ENCODE measurements at places on chromosomes 2 and 18.

DNA sequence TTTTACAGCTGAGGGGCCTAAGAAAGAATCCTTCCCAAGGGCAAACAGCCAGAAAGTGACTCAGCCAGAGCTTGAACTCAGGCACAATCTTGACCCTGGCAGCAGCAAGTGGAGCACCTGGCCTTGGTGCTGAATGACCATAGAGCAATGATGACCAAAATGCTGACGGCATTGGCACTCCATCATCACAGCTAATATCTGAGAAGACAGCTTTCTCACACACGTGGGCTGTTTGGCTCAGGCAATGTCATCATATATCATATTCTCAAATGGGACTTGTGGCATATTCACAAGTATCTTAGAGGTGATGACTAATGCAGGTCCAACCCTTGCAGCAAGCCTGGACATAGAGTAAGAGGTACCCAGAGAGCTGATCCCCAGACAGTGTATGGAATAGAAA, 443.9 kb upstream of the MYT1L start:
- DNase-seq, result no peak

- DNase-seq, result peak; percentile 95
Measured at GRCh38 chr18:76351961-76352581, 143.0 kb downstream of the ZNF516 start.

- DNase-seq, result no peak
Measured at GRCh38 chr2:196535742-196536141, 103.8 kb upstream of the CCDC150 start.

- DNase-seq, result no peak
Measured at GRCh38 chr18:58784601-58785137, 80.0 kb upstream of the ZNF532 start.

DNA sequence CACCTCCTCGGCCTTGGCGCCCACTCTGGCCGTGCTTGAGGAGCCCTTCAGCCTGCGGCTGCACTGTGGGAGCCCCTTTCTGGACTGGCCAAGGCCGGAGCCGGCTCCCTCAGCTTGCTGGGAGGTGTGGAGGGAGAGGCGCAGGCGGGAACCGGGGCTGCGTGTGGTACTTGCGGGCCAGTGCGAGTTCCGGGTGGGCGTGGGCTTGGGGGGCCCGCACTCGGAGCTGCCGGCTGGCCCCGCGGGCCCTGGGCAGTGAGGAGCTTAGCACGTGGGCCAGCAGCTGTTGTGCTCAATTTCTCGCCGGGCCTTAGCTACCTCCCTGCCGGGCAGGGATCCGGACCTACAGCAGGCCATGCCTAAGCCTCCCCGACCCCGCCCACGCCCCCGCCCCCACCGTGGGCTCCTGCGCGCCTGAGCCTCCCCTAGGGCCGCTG, 25.3 kb upstream of the TNP1 start:
- DNase-seq, result no peak

GRCh38 chr2:74036450-74037195, 51.9 kb downstream of the TET3 start:
- DNase-seq, result no peak

GRCh38 chr2:215711471-215712034, 275.7 kb upstream of the FN1 start:
- DNase-seq, result no peak

DNA sequence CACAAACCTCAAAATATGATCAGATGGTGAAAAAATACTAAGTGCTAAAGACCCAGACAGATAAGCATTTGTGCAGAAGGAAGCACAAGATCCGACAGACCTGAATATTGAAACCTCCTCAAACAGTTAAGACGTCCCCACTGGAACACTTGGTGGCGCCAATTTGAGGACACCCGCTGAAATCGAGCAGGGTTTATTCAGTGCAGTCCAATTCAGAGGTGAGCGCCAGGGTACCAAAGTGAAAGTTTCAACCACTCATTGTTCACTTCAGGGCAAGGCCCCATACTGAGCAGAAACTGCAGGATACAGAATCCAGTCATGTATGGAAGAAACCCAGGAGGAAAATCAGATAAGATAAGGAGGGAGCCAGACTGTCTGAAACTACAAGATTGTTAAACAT, 417.6 kb downstream of the LRRTM4 start:
- no peak for DNase-seq

DNA sequence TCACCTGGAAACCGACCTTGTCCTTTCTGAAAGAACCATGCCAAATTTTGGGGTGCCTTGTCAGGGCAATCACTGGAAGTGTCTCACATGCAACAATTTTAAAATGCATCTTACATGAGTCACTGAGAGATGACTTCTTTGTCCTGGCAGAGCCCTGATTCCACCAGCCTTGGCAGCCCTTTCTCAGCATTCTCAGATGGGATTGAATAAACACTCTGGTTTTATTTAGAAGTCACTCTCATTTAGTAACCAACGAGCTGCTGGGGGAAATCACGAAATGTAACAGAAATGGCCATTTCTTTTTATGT, 3.8 kb upstream of the ATP8B1 start:
- DNase-seq, result peak; percentile 72

- no peak for DNase-seq
Measured at GRCh38 chr2:35504419-35504818, 851.2 kb upstream of the CRIM1 start.

DNA sequence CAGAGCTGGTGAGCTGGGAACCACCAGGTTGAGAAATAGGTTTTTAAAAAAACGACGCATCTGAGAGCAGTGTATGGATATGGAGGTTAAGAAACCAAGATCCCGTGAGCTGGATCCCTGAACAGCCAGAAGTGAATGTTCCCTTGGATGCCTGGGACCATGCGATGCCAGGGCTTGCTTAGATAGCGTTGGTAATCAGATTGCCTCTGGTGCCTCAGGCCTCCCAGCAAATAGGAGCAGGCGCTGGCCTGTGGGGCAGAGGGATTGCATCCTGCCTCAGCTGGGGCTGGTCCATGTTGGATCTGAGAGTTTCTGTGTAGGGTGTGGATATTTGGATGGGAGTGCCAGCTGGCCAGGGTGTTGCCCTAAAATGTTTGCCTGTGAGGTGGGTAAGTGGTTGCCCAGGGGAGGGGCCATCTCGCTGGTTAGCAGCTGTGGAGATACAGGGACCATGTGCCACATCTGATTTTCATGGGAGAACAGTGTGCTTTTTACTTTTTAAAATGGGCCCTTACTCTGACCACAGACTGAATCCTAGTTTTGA, 80.8 kb upstream of the MCFD2 start:
- no peak for DNase-seq

DNA sequence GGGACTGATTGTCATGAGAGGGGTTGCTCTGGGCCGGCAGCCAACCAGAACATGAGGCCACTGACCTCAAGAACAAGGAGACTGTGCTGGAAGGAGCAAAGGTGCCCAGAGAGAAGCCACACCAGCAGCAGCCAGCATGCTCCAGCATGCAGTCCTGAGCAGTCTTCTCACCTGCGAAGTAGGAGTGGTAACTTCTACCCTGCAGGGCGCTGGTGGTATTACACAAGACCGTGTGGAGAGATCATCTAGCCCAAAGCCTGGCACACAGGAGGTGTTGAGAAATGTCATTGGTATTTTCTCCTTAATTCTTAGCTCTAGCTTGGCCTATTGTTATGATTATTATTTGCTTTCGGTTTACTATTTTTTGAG, 132.7 kb downstream of the TSN start:
- DNase-seq, result no peak

DNA sequence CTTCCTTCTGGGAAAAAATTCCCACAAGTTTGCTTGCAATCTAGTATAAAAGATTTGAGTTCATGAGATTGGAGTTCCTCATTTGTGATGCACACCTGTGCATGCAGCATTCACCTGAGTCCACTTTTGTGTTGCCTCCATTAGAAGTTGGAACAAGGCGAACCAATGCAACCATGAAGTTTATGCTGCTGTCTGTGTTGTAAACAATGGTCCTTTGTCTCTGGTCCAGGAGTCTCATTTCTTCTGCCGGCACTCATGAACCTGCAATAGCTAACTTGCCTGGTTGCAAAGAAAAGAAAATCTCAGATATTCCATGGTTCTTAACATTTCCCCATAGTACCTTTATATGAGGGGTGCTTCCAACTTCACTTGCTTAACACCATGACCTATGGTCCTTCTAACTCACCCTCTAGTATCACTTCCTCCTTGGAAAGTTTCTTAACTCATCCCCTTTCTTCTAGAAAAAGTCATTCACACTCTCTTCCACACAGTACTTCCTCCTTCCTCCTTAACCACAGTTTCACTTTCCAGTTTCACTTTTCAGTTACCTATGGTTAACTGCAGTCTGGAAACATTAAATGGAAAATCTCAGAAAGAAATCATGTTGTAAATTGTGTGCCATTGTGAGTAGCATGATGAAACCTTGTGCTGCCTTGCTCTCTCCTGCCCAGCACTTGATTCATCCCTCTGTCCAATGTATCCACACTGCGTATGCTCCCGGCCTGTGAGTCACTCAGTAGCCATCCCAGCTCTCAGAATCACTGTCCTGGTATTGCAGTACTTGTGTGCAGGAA, 128.8 kb upstream of the TRIB2 start:
- DNase-seq, result peak; percentile 65

DNA sequence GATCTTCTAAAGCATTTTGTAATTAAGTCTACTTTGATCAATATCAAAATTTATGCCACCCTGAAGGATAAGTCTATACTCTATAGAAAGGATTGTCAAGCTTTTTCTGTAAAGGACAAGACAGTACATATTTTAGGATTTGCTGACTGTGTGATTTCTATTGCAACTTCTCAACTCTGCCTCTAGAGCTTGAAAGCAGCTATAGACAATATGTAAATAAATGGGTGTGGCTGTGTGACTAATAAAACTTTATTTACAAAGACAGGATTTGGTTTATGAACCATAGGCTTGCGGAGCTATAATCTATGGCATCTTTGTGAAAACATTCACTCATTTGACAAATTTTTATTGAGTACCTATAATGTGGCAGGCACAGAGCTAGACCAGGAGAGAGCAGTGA, 18.4 kb downstream of the UPP2 start:
- DNase-seq, result no peak

- DNase-seq, result peak; percentile 53
Measured at GRCh38 chr2:156400706-156401678, 35.2 kb upstream of the GPD2 start.

DNA sequence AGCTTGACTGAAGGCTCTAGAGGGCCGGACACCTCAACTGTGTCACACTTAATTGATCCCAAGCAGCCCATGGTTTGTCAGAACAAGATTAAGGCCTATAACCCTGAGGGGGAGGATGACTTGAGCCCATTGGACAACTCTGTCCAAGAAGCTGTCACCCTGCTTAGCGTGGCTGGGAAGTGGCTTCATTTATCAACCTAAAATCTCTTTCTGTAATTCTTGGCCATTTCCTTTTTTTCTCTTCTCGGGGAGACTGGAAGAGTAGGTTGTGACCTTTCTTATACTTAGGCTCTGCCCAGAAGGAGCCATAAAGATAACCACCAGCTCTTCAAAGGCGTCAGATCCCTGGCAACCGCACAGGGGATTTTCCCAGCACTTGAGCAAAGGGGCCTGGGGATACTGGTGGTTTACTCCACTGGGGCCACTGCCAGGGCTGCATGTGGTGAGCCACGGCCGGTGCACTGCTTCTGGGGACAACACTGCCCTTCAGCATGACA, 265.5 kb downstream of the CYRIA start:
- no peak for DNase-seq

DNA sequence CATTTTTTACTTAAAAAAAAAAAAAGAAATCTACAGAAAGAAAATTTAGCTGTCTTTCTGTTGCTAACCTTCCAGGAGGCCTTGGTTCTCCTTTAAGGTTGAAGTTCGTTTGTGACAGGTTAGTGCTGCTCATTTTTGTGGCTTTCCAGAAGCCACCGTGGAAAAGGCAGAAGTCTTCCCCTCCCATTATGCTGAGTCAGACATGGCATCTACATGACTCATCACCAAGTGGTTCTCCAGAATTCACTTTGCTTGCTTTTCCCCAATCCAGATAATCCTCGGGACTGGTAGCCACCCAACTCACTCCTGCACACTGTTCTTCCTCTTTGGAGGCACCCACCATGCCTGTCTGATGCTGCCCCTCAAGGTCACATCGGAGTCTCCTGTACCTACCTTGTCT, 228.7 kb downstream of the PIK3C3 start:
- peak; percentile 32 for DNase-seq

DNA sequence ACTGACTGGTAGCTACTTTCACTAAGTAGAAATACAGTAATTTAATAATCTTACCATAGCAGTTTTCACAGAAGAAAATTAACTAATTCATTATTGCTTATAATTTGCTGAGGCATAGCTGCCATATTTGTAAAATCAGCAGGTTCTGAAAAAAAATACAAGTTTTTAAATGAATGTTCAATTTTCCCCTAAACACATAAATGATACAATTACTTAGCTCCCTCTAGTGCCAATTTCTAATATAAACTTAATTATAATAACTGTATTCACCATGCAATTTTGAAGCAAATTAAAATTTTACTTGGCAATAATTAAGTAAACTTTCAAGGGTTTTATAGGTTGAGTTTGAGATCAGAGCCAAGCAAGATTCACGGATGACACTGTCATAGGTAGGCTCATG, 1321.6 kb upstream of the ACVR2A start:
- DNase-seq, result no peak

GRCh38 chr18:78519394-78520062, 460.1 kb upstream of the SALL3 start:
- no peak for DNase-seq

GRCh38 chr2:14451312-14451711, 181.2 kb upstream of the LRATD1 start:
- DNase-seq, result no peak

GRCh38 chr2:25039126-25039525, 2.8 kb upstream of the EFR3B start:
- DNase-seq, result no peak

- DNase-seq, result no peak
Measured at GRCh38 chr2:220509966-220510365, 882.5 kb downstream of the SLC4A3 start.
